Right lung (tissue), 10 donors: ENCODE measurements at places on chromosomes 2 and 18.

DNA sequence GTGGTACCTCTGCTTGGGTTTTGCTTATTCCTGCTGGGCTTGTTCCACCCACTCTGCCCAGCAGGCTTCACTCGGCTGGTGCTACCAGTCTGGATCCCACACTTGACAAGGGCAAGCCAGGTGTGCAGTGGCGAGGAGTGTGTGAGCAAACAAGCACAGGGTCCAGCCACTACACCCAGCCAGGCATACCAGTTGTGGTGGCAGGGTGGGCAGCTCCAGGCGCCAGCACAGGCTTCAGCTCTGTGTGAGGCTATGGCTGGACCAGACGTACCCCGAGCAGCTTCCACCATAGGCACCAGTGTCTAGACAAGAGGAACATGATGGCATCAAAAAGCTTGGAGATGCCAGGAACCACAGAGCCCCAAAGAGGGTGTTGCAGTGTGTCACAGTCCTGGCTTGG is 93.1 kb upstream of the GALNT5 start:
- DNase-seq = no peak

DNA sequence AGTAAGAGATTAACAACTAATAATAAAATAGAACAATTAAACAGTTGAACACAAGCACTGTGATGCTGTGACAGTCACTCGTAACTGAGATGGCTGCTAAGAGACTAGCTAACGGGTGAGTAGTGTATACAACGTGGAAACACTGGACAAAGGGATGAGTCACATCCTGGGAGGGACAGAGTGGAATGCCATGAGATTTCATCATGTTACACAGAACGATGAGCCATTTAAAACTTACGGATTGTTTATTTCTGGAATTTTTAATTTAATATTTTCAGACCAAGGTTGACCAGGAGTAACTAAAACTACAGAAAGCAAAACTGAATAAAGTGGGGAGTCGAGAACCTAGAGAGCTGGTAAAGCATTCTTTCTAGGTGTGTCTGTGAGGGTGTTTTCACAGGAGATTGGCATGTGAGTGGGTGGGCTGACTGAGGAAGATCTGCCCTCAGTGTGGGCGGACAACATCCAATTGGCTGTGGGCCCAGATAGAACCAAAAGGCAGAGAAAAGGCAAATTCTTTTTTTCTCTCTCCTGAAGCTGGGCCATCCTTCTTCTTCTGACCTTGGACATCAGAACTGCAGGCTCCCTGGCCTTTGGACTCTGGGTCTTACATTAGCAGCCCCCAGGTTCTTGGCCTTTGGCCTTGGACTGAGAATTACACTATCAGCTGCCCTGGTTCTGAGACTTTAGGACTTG is 14.6 kb downstream of the TMSB10 start:
- no peak for DNase-seq

- no peak for DNase-seq
Observed at GRCh38 chr2:98521266-98521665, 76.6 kb downstream of the INPP4A start.

DNA sequence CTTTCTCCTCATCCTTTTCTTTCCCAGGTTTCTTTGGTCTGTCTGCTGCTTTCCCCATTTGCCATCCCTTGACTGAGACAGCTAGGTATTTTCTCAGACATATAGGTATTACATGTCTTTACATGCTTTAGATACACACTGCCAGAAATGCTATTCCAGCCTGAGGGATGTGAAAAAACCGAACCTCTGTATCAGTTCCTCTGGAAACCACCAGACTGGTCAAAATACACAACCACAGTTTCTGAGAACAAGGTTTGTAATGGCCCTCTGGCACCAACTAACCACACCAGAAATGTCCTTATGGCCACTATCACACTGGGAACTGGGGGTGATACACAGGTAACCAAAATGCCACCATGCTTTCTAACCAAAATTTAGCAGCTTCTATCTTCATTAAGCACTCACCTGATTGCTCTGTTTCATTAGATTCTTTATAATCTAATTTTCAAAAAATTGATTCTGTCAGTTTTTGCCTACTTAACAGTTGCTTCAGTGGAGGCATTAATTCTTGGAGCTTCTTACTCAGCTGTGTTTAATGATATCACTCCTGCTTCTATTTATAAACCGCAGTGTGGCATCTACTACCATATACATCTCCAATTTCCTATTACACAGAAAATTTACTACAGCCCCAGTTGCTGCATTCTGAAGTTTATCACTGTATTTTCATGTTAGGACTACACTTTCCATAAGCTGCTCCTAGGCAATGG is 243.5 kb downstream of the WDPCP start:
- no peak for DNase-seq

- DNase-seq = no peak
Observed at GRCh38 chr2:157684940-157685466, 56.3 kb upstream of the ACVR1C start.
